ENCODE measurements at places on chromosomes 4 and X.

GRCh38 chr4:108772402-108772801, 9.5 kb upstream of the ETNPPL start:
- DNase-seq: no peak

GRCh38 chrX:111511477-111511876, at the start of gene SERTM2:
SERTM2 (plus strand) TSS chrX:111511645; CDS start chrX:111518858, 7,213 bp downstream.
- no peak for DNase-seq

- no peak for DNase-seq
Observed at GRCh38 chr4:116343809-116344208, 741.6 kb downstream of the TRAM1L1 start.

DNA sequence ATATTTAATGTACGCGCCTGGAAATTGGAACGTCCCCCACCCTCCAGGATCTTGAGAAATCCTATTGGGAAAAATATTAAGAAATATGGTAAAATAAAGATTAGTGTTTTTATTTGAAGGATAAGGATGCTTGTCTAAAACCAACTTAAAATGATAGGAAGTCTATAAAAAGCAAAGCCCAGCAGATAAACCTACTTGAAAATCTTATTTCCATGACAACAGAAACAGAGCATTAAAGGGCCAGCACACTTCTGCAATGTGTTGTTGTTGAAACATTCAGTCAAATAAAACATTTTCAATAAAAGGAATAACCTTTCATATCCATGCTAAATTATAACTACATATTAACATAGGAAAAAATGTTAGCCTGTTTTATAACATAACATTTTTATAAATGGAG, 29.3 kb upstream of the GPM6A start:
- DNase-seq: no peak

GRCh38 chrX:132270699-132271098, 51.5 kb upstream of the RAP2C start:
- DNase-seq: no peak

DNA sequence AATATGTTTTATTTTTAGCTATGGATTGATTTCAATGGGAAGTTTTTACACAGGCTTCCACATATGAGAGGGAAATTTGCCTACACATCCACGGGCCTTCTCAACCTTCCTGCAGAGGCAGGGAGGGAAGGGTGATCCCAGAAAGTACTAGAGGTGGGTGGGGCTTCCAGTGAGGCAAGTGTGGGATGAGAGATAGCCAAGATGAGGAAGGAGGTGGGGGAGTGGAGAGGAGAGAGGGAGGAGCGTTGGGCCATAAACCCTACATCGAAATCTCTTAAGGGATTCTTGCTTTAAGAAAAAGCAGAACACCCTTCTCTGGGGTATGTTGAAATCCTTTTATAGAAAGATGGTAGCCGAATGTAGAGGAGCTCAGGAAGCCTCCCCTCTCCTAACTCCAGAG, 19.0 kb downstream of the NKX6-1 start:
- no peak for DNase-seq

GRCh38 chr4:182518421-182518820, 275.2 kb downstream of the TENM3 start:
- no peak for DNase-seq

DNA sequence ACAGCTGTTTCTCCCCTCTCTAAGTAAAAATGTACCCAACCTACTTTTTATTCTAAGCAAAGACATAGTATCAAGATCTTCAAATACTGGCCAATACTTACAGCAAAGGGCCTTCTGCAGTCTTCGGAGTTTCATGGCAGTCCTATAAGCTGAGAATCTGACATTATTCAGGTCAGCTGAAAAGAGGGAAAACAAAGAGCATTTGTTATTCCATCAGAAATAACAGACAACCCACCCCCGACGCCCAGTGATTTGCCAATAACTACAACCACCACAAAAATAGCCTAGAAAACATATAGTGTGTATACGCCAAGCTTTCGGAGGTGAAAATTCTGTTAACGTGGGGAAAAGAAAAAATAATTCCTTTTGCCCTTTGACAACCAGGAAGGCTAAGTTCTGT, 151.1 kb upstream of the FTHL17 start:
- no peak for DNase-seq

GRCh38 chr4:131091896-131092295, 1995.9 kb downstream of the C4orf33 start:
- no peak for DNase-seq

DNA sequence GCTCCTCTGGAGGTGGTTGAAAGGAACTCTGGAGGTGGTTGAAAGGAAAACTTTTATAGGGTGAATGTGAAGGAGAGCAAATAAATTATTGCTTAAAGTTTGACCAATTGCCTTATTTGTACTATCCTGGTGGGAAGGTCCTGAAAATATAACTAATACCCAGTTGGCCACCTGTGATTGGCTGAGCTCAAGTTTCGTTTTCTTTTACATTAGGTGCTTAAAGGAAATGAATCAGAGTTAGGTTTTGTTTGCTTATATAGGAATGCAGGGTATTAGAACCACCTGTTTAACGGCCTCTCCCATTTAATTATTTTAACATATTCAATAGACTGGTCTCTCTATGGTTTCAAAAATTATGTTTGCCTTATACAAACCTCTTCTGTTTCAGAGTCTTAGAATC, 497.6 kb downstream of the PRR32 start:
- no peak for DNase-seq

- DNase-seq: no peak
Observed at GRCh38 chrX:135346975-135347374, 37.7 kb downstream of the ETDC start.

DNA sequence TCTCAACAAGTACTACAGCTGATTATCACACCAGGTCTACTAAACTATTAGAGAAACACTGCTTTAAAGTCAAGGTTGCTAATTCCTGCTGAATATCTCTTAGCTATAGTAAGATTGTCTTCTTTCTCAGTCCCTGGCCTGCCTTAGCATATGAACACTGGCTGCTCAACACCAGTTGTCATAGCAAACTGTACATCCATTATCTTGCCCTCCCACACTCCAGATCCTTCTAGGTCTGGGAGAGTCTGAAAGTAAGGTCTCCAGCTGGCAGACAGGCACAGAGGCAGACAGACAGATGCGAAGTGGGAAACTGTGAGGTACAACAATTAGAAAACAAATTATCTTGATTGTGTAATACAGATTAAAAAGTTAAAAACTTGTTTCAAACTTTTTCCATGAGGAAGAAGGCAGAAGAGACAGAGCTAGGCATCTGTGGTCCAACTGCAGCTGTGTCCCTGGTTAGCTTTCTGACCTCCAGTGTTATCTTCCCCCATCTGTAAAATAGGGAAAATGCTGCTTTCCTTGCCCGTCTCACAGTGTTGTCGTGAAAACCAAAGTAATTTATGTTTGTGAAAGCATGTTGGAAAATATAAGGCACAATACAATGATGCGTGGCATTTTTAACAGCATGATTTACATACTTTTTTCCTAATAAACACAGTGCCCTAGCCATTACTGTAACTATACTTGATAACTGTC, 133.8 kb downstream of the KLHL13 start:
- DNase-seq: no peak

GRCh38 chrX:70132224-70132623, 1.0 kb upstream of the IGBP1 start:
- no peak for DNase-seq

All from stimulated activated CD8-positive, alpha-beta memory T cell treated with anti-CD3 and anti-CD28 coated beads, Interleukin-2, amount 100 ng/mL, for 1 hour (primary cell).